Renal cortical epithelial cell (primary cell): ENCODE measurements at places on chromosomes 16 and 17. TPM values are rescaled to one million over a fixed set of nuclear protein-coding genes. Genes with fewer than 3 reads are reported as not detected.

DNA sequence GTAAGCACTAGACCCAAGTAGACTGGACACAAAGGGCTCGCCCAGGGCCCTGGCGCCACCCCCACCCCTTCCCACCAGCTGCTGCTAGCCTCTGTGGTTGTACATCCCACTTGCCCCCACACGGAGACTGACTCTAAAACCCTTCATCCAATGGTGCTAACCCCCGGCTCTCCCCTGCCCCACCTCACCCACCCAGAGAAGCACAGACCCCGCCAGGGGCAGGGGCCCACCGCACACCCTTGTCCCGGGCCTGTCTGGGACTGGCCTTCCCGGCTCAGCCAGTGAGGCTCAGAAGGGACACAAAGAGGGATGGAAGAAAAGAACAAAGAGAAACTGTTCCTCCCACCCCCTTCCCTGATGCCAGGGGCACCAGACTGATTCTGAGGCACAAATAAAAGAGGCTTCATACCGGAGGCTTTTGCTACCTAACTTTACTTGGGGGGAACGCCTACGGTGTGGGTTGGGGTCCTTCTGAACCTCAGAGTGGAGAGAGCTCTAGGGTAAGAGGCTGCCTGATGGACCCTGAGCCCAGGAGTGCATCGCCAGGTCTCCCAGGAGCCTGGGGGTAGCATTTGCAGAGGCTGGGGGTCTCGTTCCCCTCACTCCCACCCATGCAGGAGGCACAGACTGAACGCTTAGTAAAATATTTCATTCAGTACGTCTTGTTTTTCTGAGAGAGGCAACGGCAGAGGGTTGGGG lies 8.2 kb downstream of the CORO6 start:
- DNase-seq = no peak

DNA sequence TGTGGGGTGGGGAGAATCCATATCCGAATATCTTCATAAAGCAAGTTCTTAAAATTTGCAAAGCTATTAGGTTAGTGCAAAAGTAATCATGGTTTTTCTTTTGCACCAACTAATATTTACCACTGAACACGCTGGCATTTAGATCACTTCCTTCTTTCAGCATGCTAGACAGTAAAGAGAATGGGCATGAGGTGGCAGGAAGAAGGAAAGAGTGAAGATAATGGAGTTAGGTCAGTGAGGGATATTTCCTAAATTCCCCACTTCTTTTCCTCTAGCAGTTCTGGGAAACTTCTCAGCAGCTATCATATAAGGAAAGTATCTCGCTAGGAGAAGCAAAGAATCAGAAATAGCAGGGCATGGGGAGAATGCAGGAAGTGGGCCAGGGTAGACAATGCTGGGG lies 39.0 kb downstream of the SLC6A4 start:
- DNase-seq = no peak

GRCh38 chr16:27771201-27771910 lies 221.4 kb downstream of the KATNIP start:
- no peak for DNase-seq

GRCh38 chr17:78268191-78268874 lies 36.9 kb downstream of the TMEM235 start:
- no peak for DNase-seq

DNA sequence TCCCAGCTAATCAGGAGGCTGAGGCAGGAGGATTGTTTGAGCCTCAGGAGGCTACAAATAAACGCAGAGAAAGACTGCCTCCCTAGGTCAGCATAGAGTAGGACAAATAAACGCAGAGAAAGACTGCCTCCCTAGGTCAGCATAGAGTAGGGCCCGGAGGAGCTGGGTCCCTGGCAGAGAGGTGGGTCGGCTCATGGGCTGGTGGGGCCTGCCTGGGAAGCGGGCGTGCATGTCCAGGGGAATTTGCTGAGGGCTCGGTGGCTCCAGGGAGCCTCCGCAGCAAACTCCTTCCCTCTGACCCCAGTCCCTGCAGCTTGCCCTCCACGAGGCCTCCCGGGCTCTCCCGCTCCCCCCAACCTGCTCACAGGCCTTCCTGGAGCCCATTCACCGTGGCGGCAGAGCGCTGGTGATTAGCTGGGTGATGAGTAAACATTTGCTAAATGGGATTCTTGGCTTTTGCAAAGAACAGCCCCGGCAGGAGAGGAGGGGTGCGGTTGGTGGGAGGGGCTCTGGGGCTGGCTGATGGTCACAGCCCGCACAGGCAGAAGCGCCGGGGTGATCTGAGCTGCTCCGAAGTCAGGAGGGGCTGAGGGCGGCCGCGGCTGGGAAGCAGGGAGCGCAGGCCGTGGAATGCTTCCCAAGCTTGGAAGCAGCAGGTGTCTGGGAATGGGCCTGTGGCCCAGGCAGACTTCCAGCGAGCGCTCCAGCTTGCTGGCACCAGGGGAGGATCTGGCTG lies 93.1 kb downstream of the RTN4RL1 start:
- DNase-seq = peak; percentile 67

GRCh38 chr17:76714822-76715495 lies 4.2 kb upstream of the MXRA7 start:
- DNase-seq = no peak

DNA sequence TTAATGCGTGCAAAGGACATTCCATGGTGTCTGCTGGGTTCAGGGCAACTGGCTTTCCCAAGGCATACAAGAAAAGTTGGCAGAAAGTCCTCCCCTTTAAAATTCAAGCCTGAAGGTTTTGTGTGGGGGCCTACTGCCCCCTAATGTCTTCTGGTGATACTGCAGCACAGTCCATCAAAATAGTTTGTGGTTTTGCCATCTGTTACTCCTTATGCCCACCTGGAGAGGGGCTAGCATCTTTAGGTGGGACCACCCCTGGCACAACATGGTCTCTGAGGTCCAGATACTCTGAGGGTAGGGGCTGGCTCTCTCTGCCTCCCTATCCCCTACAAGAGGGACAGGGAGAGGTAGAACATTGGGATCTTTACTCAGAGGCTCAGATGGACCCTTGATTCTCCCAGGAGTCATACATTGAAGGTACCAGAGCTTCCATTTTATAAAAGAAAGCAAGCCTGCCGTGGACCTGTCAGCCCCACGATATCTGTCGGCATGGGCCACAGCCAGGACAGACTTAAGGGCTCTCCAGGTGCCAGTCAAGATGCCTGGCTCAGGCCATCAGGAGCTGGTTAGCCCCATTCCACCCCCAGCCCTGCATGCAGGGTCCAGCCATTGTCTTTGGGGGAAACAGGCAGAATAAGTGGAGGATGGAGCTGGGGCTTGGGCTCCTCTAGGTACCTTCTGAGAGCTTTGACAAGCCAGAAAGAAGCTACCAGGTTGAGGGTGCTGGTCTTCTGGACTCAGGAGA lies 6.3 kb downstream of the ESRP2 start:
- DNase-seq = peak; percentile 49

GRCh38 chr17:27620721-27621120 lies 10.3 kb upstream of the LGALS9 start:
- DNase-seq = no peak

DNA sequence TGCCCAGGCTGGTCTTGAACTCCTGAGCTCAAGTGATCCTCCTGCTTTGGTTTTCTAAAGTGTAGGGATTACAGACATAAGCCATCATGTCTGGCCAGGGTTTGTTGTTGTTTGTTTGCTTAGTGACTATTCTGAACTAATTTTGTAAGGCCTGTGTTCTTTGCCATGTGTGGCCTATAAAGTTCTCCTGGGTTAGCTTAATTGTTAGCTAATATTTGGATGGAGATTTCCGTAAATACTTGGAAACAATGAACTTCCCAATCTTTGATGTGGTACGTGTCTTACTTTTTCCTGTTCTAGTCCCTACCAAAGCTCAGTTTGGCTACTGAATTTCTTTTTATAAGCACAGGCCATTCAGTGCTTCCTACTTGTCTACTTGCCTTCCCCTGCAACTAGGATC lies 24.9 kb downstream of the DUS2 start:
- DNase-seq = no peak

- DNase-seq = no peak
These were observed 30.4 kb downstream of the KIAA0513 start for GRCh38 chr16:85057948-85058347.

DNA sequence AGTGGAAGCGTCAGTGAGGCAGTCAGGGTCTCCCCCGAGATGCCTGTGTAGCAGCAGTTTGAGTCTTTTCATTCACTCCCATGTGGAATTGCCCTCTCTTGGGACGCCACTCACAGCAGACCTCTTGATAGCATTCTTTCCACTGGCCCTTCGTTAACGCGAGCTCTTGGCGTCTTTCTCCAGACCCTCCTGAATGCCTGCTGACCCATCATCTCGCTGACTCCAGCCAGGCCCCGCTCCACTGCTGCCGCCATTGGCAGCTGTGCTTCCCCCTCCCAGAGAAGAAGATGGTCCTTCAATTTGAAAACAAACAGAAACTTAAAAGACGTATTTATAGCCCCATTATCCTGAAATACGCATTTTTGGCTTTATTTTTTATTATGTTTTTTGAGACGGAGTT lies 63.1 kb downstream of the SEC14L1 start:
- no peak for DNase-seq

DNA sequence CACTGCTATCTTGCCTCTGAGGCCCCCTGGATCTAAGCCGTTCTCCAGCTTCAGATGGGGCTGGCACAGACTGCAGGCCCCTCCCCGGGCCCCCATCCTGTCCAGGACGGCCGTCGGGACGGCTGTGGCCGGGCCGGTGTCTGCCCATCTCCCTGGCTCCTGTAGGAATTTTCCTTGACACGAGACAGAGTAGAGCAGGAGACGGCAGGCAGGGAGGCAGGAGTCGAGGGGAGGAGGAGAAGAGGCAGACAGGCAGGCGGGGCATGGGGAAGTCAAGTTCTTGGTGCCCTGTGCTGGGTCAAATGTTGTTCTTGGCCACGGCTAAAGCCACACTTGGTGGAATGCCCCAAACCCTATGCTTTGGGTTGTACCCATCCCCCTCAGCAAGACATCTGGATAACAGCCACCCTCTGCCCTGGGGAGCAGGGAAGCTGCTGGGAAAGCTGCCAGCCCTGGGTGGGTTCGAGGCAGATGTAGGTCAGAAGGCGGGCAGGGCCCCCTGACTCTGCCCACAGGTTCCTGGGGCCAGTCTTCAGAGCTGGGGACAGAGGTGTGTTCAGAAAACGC lies 4.0 kb downstream of the C1QTNF1 start:
- DNase-seq = peak; percentile 50

- DNase-seq = no peak
These were observed 15.2 kb downstream of the PFAS start for GRCh38 chr17:8264320-8264719.

- no peak for DNase-seq
These were observed 19.2 kb upstream of the PITPNM3 start for GRCh38 chr17:6575596-6575988.

- no peak for DNase-seq
These were observed 181.3 kb downstream of the IRF8 start for GRCh38 chr16:86080131-86080875.

GRCh38 chr16:79628501-79628975 lies 28.0 kb upstream of the MAF start:
- DNase-seq = peak; percentile 80

- DNase-seq = no peak
These were observed at the start of gene MYO1D for GRCh38 chr17:32876417-32877163. Gene MYO1D (minus strand): TSS chr17:32877124. CDS start chr17:32876872, 252 bp downstream.

- peak; percentile 44 for DNase-seq
These were observed 11.3 kb downstream of the TAF1C start for GRCh38 chr16:84175350-84176081.

GRCh38 chr17:7563115-7563869 lies 1.6 kb downstream of the SENP3 start:
- DNase-seq = no peak

DNA sequence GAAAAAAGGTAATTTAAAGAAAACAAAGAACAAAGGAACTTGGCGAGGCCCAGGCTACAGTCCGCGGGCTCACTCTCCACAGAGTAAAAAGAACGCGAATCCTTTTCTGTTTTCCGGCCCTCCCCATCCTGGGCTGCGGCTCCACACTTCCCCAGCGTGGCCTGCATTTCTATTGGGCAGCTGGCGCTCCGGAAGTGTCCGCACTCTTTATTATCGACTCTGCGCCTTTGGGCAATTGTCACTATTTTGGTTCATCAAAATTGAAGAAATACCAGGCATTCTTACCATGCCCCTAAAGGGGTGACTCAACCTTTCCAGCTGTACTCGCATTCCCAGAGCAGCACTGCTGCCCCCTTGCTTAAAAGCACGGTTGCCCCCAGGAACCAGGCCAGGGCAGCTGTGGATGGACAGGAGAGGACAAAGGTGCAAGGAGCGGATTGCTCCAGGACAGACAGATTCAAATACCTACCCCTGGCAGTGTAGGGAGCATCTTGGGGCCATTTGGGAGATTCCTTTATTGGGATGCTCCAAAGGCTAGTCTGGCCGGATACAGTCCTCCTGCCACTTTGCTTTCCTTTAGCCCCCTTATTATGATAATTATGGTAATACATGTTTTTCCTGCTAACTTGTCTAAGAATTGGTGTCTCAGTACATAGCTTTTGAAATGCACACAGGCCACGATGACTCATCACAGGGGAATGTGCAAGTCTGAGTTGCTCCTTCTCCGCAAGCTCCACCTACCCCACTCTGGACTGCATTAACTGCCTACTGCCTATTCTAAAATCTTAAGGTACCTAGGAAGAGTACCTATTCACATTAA lies 985 bp upstream of the SLFN12 start:
- peak; percentile 99 for DNase-seq

GRCh38 chr16:27481282-27481934 lies 68.3 kb downstream of the GTF3C1 start:
- no peak for DNase-seq

- DNase-seq = no peak
These were observed 35.3 kb downstream of the FAM20A start for GRCh38 chr17:68565661-68566441.

- DNase-seq = no peak
These were observed 18.0 kb upstream of the CEP20 start for GRCh38 chr16:15906439-15906838.

GRCh38 chr17:9240659-9241370 lies 219.5 kb downstream of the NTN1 start:
- no peak for DNase-seq

- peak; percentile 59 for DNase-seq
These were observed 500.2 kb downstream of the SHISA9 start for GRCh38 chr16:13401641-13402040.

DNA sequence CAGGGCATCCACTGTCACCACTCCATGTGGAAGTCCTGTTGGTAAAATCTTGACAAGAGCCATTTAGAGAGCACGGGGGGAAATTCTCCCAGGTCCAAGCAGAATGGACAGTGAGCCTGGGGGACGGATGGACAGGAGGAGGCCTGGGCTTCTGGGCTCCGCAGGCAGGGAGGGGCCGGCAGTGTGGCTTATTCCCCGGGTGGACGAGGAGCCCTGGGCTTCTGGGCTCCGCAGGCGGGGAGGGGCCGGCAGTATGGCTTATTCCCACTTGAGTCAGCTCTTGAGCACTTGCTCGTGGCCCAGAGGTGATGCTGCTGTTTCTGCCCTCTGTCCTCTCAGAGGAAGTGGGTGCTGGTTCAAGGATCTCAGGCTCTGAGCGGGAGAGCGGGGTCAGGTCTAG lies 22.2 kb upstream of the RPL13 start:
- no peak for DNase-seq

- DNase-seq = peak; percentile 29
These were observed 8.3 kb upstream of the ZNF750 start for GRCh38 chr17:82848022-82848592.

Gene TBX21
- total RNA-seq = not detected in 2 replicates

Gene PRKCB
- total RNA-seq = not detected in 2 replicates

Gene GRIN2A
- 0.15 and 0.87 TPM in 2 replicates for total RNA-seq

Gene NHLRC4
- 0.85 TPM in 1 of 2 replicates, not detected in the other for total RNA-seq

Gene PARD6A
- 2.8 and 16.1 TPM in 2 replicates for total RNA-seq

Gene STX4
- total RNA-seq = 24.5 and 35.0 TPM in 2 replicates

Gene RNF222
- not detected in 2 replicates for total RNA-seq

Gene CACNG3
- total RNA-seq = not detected in 2 replicates

Gene KREMEN2
- total RNA-seq = 0.50 and 1.9 TPM in 2 replicates

Gene AP2B1
- total RNA-seq = 134 and 233 TPM in 2 replicates

Gene ABCC12
- not detected in 2 replicates for total RNA-seq

Gene DBNDD1
- total RNA-seq = 14.4 and 24.2 TPM in 2 replicates

Gene KAT8
- total RNA-seq = 33.5 and 45.1 TPM in 2 replicates

Gene COL1A1
- 65.6 and 141 TPM in 2 replicates for total RNA-seq
